ENCODE measurements at places on chromosomes 1 and 21. TPM values are rescaled to one million over a fixed set of nuclear protein-coding genes. Genes with fewer than 3 reads are reported as not detected.

- DNase-seq: no peak
Measured at GRCh38 chr1:182860658-182861057, 21.5 kb downstream of the DHX9 start.

DNA sequence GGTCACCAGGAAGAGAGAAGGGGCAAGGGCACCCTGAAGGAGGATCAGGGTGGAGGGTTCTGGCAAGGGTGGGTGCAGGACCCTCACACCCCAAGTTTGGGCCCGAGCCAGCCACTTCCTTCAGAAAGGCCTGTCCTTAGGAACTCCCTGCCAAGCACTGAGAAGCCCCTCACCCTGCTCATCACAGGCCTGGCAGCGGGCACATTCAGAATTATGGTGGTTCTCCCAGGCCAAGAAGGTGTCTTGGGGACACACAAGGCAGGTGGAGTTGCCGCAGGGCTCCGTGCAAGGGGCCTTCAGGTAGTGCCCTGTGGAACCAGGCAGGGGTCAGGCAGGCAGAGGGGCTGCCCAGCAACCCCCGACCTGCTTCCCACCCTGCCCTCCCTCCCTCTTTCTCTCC lies 1.1 kb downstream of the TNFRSF25 start:
- DNase-seq: no peak

DNA sequence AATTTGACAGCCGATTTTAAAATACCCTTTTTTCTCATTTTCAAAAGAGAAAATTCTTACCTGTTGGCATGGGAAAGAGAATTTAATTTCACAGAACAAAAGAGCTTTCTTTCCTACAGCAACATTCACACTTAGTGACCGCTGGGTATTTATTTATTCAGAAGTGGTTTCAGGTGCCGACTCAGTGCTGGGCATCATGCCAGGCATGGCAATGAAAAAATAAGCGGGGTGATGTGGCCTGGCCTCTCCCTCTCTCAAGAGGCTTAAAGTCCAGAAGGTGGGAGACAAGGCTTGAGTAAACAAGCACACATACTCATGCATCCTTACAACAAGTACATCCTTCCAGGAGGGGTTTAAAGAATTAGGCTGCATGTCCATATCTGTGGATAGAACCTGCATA lies 4.1 kb upstream of the PCP4 start:
- DNase-seq: no peak

DNA sequence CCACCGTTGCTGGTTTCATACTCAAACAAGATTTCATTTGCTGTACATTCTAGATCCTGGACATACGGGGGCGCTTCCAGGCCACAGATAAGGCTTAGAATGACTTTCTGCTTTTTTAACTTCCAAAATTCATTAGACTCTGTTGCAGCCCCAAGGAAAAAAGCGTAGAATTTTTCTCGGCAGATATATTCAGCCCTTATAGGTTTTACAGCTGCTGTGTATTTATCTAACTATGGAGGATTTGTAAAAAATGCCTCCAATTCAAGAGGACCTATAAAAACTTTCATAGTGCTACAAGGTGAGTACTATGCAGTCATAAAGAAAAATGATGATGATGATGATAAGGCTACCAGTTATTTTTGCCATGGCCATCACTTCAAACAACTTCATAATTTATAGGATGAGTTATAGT lies 51.6 kb downstream of the SLC30A10 start:
- no peak for DNase-seq

- DNase-seq: no peak
Measured at GRCh38 chr1:218845589-218845988, 328.1 kb upstream of the LYPLAL1 start.

- DNase-seq: peak; percentile 59
Measured at GRCh38 chr1:245972476-245972875, 534.6 kb downstream of the SMYD3 start.

DNA sequence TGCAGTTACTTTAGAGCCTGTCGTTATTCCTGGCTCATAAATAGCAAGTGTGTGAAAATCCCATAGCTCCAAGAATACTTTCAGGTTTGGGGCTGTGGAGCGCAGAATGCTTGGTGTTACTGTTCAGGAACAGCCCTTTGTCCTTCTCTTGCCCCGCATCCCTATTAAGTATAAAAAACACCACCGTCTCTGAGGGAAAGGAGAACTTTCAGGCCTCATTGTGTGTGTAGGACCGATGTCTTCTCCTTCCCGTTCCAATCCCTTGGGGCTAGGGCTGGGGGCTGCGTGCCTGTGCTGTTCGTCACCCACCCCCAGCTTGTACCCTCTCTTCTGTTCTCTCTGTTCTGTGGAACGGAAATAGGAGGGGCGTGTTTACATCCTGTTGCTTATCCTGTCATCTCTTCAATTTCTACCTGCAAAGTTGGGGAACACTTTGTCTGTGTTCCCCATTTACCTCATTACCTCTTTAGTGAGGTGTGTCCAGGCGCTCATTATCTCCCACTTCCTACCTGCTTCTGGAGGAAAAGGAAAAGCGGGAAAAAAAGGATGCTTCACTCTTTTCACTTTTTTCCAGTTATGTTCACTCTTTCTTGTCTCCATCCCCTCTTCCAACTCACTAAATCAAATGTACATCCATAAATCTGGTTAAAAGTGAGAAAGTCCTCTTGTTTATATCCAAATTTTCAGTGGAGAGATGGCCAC lies 788 bp upstream of the TXNIP start:
- peak; percentile 38 for DNase-seq

DNA sequence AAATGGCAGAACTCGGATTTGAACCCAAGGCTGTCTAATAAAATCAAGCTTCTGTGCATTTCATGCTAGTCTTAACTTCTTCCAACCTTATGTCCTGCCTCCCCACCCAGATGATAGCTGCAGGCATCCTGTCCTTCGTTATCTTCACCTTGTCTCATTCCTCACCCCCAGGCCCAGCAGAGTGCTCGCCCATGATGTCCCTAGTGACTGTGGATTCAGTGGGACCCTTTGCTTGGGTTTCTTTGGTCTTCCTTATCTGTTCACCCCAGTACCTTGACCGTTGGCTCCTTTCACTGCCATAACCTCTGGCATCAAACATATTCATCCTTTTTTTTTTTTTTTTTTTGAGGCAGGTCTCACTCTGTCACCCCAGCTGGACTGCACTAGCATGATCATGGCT lies 5.6 kb upstream of the BSDC1 start:
- DNase-seq: no peak

DNA sequence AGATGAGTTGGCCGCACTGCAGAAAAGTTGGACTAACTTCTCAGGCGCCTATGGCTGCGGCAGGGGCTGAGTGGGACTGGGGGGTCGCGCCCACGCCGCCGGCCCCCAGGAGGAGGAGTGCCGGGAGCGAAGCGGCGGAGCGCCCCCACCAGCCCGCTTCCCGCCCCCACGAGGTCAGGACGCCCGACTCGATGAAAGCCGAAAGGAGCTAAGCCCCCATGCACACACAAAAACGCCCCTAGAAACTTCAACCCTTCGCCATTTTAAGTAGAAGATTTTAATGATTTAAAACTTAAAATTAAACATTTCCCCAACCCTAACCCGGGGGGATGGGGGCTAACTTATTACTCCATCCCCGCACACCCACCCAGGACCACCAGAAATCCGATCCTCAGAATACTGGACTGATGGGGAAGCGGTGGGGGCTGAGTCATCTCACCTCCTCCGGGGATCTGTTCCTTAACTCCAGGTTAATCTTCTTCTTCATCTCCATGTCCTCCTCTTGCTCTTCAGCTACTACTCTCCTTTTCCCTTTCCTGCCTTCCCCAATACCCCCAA lies 539 bp downstream of the ANP32E start:
- DNase-seq: no peak

DNA sequence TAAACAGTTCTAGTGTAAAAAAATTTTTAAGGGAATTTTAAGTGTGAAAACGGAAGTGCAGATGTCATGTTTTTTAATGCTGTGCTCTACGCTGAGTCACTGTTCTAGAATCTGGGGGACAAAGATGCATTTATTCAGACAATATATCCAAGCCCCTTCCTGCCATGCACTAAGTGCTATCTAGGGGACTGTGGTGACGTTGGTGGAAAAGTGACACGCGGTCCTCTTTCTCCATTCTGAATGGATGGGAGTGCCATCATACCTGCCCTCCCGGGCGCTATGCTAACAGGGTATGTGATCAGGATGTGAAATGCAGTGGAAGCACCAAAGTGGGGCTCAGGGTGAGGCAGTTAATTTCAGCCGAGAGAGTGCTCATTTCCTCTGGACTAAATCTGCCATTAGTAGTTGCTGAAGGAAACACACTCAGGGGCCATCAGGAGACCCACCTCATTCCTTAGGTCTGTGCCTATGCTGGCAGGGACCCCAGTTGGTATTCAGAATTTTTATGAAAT lies 6.6 kb downstream of the C1orf226 start:
- no peak for DNase-seq

DNA sequence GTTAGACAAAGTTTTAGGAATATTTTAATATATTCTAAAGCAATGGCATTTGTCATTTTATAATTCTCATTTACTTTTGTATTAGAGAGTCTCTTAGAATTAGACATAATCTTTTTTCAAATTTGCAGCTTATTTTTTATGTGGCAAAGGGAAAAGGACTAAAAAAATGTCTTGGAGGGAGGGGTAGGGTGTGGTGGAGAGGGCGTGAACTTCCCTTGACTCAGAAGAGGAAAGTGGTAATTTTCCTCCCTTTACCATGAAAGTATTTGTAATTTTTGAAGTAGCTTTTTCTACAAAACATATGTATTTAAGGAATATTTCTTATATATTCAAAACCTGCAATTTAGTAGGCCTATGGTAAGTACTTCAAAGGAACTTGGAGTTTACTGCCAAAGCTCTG lies 6.9 kb upstream of the RABGAP1L start:
- DNase-seq: no peak

DNA sequence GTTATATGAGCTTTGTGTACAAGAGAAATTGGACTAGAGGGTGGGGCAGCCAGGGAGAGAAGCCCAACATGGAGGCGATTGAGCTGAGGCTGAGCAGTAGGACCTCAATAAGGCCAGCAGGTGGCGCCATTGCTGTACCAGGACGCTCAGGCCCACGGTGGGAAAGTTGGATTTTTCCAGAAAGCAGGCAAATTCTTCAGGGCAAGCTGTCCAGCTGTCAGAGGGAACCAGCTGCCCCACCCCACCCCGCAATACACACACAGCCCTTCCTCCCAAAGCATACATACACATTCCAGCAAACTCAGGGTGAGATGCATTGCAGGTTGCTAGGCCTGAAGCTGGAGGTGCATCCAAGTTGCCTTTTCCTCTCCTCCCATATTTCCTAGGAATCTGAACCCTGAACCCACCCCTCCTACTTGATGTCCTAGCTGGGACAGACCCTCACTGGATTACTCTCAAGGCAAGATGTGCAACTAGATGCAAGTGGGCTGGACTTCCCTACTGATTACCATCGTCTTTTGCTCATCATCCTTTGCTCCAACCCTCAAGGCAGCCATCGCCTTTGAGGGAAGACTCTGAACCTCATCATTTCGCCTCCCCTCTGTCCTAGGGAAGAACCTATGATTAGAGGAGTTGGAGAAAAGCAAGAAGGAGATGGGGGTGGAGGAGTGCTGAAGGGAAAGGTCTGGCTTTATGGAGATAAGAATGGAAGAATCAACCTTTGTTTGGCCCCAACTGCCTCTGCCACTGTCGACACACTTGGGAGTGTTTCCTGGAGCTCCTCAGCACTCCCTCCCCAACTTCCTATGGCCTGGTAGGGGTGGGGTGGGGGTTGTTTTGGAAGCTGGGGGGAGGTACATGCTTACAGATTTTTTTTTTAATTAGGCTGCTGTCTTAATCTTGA lies 25.5 kb downstream of the CD34 start:
- DNase-seq: peak; percentile 72

The SH2D1B gene
- total RNA-seq: not detected

GRCh38 chr1:25644962-25645361 lies 28.4 kb downstream of the MAN1C1 start:
- DNase-seq: no peak

DNA sequence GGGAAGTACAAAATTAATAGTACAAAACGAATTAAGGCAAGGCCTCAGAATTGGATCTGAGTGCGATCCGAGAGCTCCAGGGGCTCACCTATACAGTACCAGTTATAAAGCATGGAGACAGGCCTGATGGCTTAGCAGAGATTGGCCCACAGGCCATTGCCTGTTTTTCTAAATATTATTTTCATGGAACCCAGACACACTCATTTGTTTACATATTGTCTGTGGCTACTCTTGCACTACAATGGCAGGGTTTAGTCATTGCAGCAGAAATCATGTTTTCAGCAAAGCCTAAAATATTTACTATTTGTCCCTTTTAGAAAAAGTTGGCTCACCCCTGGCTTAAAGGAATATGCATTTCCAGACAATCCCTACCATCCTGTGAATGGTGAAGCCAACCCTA lies 578.9 kb downstream of the PLPP3 start:
- no peak for DNase-seq

The C1orf141 gene
- total RNA-seq: not detected

DNA sequence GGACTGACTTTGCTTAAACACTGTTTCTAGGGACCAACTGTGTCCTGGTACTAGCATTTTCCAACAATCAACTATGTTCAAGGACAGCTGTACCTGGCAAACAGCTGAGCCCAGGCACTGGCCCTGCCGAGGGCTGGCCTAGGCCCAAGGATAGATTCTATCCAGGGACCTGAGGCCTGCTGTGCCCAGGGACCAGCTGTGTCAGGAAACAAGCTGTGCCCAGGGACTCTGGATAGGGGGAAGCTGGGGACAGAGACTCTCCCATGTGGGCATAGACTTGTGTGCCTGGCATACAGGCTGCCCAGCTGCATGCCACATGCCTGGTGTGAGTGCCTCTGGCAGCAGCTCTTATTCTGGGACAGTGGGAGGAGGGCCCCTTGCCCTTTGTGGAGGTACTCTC lies 38.1 kb upstream of the POU3F1 start:
- DNase-seq: no peak

- DNase-seq: no peak
Measured at GRCh38 chr1:201563941-201564340, 25.0 kb downstream of the NAV1 start.

DNA sequence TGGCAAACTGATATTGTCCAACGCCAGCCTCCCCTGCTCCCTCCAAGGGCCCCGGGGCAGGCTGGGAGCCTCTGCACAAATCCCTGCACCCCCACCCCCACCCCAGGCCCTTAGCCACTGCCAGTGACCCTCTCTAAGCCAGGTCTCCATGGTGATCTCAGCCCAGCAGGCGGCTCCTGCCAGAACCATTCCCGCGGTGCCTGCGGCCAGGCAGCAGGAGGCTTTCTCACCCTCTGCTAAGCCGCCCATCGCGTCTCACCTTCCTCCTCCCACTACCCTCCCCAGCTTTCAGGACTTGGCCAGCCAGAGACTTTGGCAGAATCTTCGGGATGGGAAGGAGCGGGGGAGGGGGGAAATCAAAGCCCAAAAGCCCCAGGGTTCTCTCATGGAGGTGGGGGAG lies 46.8 kb upstream of the WASF2 start:
- DNase-seq: peak; percentile 94

The RIPPLY3 gene
- not detected for total RNA-seq

The ANKRD65 gene
- total RNA-seq: 2.0 TPM

- no peak for DNase-seq
Measured at GRCh38 chr21:45022348-45022675, 52.1 kb upstream of the ADARB1 start.

DNA sequence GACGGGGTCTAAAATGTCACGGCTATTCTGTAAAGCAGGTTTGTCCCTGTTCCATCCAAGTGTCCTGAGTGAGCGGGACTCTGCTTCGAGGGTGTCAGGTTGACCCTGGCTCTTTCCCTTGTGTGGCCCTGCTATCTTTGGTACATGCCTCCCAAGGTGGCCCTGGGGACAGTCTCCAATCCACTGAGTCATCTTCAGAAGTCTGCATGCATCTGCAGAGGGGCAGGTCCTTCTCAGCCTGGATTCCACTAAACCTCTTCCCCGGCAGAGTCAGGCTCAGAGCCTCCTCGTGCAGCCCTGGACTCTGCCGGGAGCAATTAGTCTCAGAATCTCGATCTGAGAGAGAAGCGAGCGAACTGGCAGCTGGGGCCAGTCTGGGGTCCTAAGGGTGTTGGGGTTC lies 50.1 kb upstream of the KCNJ15 start:
- no peak for DNase-seq

The EPHB2 gene
- 12.3 TPM for total RNA-seq

The LAX1 gene
- not detected for total RNA-seq
